ENCODE measurements at places on chromosomes 7 and 10.

DNA sequence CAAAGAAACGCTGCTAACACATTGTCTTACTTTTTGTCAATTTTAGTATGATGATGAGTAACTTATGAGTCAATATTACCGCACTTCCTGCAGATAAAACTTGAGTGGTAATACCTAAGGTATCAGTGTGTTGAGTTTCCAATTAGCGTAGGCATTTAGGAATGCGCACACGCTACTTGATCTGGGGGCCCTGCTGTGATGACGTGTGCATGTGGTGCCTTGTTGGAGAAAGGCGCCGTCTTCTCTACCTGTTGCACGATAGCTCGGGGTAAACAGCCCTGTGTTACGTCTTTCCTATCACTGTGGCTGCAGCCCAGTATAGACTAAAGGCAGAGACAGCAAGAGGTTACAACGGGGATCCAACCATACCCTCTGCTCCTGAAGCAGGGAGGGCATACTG is 476.8 kb upstream of the ADARB2 start:
- DNase-seq, result peak; percentile 1

GRCh38 chr7:100220586-100221230 is 959 bp downstream of the PVRIG start:
- DNase-seq, result no peak

- no peak for DNase-seq
Observed at GRCh38 chr10:116111483-116112095, 161.4 kb downstream of the GFRA1 start.

- DNase-seq, result no peak
Observed at GRCh38 chr7:30936650-30937245, 25.1 kb downstream of the AQP1 start.

GRCh38 chr10:56298941-56299340 is 62.1 kb downstream of the ZWINT start:
- no peak for DNase-seq

DNA sequence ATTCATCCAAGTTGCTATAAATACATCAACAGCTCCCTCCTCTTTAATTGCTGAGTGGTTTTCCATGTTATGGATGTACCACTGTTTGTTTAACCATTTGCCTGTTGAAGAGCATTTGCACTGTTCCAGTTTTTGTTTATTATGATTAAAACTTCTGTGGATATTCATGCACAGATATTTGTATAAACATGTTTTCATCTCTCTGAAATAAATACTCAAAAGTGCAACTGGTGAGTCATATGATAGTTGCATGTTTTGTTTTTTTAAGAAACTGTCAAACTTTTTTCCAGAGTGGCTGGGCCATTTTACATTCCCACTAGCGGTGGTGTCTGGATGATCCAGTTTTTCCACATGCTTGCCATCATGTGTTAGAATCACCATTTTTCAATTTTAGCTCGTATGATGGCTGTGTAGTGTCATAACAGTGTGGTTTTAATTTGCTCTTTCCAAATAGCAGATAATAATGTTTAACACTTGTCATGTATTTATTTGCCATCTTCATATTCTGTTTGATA is 33.6 kb downstream of the MEOX2 start:
- DNase-seq, result peak; percentile 20

DNA sequence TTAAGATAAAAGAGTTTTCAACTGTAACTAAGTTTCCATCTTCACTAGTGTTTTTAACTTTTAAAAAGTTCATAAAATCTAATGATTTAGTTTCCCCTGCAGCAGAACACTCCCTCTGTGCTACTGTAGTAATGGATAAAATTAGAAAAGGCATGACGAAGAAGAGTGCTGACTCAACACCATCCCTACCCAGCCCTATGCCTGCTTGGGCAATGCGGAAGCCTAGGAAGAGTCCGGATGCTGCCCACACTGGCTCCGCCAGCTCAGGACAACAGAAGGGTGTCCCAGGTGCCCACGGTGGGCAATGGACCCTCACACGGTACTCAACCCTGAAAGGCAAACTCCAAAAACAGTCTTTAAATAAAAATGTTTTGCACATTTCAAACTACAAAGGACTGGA is 118.2 kb downstream of the LARP4B start:
- DNase-seq, result no peak

GRCh38 chr10:20133669-20134189 is 317.5 kb downstream of the PLXDC2 start:
- DNase-seq, result no peak

- DNase-seq, result no peak
Observed at GRCh38 chr10:11286261-11286852, 268.7 kb downstream of the CELF2 start.

GRCh38 chr10:130747356-130747755 is 564.2 kb downstream of the TCERG1L start:
- DNase-seq, result no peak

- DNase-seq, result no peak
Observed at GRCh38 chr7:14170872-14171271, 181.4 kb upstream of the ETV1 start.

GRCh38 chr7:132090444-132090843 is 485.8 kb downstream of the PLXNA4 start:
- DNase-seq, result no peak

DNA sequence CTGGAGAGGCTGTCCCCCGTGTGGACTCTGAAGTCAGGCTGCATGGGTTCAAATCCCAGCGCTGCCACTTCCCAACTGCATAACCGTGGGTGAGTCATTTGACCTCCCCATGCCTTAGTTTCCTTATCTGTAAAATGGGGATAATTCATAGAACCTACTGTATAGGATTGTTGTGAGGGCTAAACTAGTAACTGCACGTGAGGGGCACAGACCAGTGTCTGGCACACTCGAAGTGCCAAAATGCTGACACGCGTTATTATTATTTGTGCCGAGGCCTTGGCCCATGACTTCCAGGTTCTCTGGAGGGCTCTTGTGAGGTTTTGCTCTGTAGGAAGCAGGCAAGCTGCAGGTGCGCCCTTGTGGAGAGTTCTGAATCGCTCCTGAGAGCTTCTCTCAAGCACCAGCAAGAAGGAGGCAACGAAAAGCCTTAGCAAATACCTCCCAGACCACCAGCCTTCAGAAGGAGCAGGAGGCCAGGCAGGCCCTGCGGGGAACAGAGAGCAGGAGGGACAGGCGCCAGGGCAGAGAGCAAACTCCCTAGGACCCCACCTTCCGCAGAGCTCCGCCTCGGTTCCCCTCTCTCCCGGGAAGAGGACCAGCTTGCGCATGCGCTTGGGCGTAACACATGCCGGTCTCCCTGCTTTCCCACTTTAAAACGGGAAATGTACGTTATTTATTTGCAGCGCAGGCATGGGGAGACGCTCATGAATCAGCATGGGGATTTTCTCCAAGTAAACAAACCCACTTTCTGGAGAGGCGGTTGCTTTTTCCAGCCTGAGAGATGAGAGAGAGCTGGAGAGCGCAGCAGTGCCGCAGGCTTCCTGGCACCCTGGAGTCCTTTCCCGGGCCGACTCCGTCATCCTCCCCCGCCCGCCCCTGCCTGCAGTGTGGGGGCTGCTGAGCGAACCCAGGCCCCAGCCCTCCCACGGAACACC is 39.6 kb downstream of the SORCS3 start:
- peak; percentile 14 for DNase-seq

- DNase-seq, result no peak
Observed at GRCh38 chr10:78947226-78947625, 121.5 kb upstream of the ZMIZ1 start.

DNA sequence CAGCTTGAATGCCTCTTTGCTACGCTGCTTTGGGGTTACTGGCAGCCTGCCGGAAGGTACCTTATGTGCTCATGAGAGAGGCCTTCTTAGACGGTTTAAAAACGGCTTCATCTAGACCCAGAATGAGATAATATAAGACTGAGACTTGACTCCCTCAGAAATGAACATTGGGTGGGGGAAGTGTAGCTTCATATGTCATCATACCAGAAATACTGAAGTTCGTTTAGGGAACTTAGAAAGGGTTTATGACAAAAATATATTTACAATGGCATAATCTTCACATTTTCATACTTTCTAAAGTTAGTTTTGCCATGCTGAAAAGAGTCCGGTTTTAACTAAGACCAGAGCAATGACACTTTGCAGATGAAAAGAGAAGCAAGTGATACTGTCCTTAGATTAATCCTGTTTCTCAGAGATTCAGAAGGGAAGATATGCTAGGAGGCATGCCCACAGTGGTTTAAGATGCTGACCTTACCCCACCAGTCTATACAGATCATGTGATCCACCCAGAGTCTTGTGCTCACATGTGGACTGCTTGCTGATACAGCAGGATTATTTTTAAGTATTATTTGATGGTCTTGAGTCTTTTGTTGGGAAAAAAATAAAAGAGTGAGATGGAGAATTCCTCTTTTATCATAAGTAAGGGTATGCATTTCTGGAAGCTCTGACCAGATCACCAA is 40.8 kb upstream of the HGF start:
- DNase-seq, result no peak

- DNase-seq, result peak; percentile 67
Observed at GRCh38 chr7:101077303-101078086, 7.8 kb upstream of the TRIM56 start.

DNA sequence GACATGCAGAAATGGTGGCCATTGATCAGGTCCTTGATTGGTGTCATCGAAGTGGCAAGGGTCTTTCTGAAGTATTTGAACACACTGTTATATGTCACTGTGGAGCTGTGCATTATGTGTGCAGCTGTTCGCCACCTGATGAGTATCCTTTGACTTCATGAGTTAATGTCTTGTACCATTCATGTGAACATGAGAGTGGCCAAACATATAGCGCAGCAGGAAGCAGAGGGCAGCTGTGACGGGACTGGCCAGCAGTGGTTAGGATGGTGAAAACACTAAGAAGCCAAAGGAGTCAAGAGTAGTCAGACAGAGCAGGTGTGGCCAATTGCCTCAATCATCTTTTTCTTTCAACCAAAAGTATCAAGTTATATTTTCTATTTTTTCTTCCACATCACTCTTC is 167.4 kb downstream of the IMMP2L start:
- DNase-seq, result no peak

GRCh38 chr10:75379212-75379724 is 22.3 kb downstream of the ZNF503 start:
- DNase-seq, result no peak

GRCh38 chr7:44132039-44132438 is 8.7 kb upstream of the POLD2 start:
- DNase-seq, result no peak

DNA sequence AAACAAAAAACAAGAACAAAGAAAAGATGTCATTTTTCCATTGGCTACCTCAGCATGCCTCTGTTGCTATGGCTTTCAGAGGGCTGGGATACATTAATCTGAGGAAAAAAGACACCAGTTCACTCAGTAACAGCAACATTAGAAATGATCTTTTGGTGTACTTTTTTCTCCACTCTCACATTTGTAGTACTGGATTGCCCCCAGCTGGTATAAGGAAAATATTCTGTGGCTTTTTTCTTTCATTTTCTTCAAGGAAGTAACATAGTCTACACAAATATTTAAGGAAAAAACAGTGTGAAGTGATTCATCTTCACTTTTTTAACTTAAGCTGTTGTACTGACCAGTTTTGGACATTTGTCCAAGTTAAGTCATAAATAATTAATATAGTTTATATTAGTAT is 482.3 kb downstream of the SORCS1 start:
- peak; percentile 17 for DNase-seq

GRCh38 chr7:120054376-120055100 is 218.4 kb upstream of the KCND2 start:
- no peak for DNase-seq

GRCh38 chr7:84790882-84791281 is 396.0 kb downstream of the SEMA3D start:
- peak; percentile 81 for DNase-seq

DNA sequence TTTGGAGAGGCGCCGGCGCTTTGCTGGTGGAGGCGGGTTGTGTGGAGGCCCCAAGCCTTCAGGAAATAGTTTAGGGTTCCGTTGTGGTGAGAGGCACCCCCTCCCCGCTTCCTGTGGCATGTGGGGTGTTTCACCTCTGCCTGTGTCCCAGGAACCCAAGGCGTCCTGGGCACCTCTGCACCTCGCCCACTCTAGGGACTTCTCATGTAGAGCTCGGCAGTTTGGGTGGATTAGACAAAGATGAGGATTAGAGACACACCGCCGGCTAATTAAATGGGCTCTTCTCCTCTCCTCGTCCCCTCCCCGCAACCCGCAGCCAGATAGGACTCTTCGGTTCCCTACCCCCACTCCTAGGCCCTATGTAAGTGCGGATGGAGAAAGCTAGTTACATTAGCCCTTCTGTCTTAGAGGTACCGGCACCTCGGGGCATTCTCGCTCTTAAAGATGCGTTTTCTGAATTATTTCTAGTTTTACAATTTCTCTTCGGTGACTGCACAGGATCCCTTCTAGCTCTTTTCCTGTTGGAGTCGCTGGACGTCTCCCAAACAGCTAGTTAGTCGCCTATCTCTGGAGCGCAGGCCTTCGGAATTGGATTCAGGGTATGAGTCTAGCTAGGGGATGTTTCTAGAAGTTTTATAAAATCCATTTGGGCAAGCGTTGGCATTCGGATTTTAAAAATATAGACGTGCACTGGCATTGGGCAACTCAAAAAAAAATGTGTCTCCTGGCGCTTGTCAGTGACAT is 7.8 kb downstream of the PTF1A start:
- DNase-seq, result no peak

DNA sequence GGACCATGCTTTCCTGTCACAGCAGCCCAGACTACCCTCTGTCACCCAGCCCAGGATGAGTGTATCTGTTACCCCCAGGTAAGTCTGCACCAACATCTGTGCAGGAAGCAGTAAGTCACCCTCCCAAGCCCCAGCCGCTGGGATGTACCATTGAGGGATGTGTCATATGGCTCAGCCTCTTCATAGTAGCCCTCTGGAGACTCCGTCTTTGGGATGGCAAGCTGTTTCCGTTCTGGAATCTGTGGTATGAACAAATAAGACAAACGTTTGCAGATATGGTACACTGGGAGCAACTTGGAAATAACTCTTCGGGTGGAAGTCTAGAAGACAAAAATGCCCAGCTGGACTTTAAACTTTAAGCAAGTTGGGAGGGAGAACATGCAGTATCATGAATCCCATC is 81.3 kb downstream of the AFAP1L2 start:
- DNase-seq, result peak; percentile 66

DNA sequence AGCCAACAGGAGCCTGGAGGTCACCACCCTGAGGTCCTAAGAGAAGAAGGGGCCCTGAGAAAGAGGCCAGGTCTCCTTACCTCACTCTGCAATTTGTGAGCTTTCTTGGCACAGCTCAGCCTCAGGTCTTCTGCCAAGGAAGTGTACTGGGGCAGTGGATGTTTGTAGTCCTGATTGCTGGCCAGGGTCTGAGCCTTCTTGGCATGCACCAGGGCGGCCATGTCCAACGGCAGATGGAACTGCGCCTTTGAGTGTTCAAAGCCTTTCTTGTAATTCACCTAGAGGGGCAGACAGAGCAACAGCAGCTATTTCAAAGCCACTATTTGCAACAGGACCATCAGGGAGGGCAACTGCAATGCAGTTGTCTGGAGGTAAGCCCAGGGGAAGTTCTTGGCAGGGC is 51.7 kb downstream of the NRAP start:
- DNase-seq, result no peak

- DNase-seq, result no peak
Observed at GRCh38 chr10:124168581-124168980, 75.2 kb upstream of the CHST15 start.

GRCh38 chr10:78529262-78529661 is 495.6 kb downstream of the RPS24 start:
- DNase-seq, result no peak

Data from fibroblast of skin of scalp (primary cell).